Amniotic epithelial cell (primary cell): ENCODE measurements at places on chromosomes 2 and 18.
A peak's percentile ranks its signal among the peaks of the same experiment; 100 is the strongest.

- DNase-seq, result no peak
Measured at GRCh38 chr2:127575185-127575765, 39.8 kb downstream of the MYO7B start.

DNA sequence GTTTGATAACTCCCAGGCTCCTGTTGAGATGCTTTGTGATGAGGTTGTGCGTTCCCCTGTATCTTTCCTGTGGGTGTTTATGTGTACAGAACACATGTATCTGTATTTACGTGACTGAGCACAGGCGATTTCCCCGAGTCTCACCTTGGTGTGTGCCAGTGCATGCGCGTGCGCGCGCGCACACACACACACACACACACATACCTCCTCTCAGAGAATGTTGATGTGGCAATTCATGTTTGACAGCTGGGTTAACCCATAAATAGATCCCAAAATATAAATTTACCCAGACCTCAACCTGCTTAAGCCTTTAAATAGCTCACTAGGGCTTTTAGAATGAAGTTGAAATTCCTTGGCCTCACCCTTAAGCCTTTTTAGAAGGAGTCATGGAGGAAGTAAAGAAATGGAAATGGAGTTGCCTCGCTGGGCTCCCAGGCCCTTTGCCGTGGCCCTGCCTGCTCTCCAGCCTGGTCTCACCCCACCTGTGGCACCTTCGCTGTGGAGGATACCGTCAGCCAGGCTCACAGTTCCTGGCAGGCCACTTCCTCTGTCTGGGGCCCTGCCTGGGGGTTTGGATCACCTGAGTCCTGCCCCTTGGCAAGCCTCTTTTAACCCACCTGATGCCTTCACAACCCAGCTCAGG lies 20.3 kb downstream of the AGAP1 start:
- no peak for DNase-seq

DNA sequence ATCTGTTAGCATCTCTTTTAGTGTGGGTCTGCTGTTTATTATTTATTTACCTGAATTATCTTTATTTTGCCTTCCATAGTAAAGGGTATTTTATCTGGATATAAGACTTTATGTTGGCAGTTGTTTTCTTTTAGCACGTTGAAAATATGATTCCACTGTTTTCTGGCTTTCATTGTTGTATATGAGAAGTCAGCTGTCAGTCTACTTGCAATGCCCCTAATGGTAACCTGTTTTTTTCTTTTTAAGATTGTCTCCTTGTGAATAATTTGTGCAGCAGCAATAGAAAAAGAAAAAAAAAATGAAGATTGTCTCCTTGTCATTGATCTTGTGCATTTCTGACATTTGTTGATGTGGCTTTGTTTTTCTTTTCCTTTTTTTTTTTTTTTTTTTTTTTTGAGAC lies 27.2 kb downstream of the SNED1 start:
- DNase-seq, result no peak

DNA sequence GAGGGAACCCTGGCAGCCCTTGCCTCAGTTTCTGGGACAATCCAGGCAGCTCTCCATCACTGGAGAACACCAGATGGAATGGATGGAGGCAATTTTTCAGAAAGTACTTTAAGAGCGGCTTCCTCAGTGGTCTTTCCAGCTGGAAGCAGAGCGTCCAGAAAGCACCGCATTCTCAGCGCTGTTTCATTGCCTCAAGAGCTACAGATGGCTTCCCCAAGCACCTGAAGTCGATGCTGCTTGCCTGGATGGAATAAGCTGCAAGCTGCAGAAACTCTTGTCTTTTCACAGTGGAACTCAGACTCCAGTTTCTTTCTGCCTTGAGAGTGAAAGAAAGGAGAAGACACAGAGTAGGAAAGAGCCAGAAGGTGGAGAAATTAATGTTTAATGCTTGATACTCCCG lies 766.9 kb downstream of the TDRD15 start:
- no peak for DNase-seq

DNA sequence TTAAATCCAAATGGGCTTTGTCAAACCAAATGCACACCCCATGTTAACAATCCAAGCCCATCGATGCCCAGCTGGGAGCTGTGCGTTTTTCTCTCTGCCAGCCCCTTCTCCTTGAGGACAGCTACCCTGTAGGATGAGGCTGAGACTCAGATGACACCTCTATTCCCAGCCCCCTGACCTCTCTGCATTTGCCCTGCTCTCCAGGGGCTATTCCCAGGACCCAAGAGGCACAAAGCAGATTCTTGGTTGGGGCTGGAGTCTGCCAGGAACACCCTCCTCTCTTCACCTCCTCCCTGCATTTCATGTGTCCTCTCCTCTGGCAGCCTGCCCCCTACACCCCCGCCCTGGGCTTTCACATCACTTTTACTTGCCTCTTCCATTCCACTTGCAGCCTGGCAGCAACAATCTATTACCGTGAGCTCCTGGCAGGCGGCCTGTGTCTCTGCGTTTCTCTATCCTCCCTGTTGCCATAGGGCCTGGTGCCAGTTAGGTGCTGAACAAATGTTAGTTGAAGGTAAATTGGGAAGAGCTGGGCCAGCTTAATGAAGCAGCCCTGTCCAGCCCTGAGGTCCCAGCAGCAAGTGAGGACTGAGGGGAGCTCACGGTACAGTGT lies 51.8 kb downstream of the ADD2 start:
- DNase-seq, result no peak

GRCh38 chr18:3306391-3306790 lies 44.5 kb downstream of the MYL12B start:
- DNase-seq, result no peak

- peak; percentile 96 for DNase-seq
Measured at GRCh38 chr2:182359027-182359989, 67.5 kb downstream of the PDE1A start.

GRCh38 chr2:149994057-149994728 lies 406.6 kb upstream of the MMADHC start:
- peak; percentile 92 for DNase-seq

DNA sequence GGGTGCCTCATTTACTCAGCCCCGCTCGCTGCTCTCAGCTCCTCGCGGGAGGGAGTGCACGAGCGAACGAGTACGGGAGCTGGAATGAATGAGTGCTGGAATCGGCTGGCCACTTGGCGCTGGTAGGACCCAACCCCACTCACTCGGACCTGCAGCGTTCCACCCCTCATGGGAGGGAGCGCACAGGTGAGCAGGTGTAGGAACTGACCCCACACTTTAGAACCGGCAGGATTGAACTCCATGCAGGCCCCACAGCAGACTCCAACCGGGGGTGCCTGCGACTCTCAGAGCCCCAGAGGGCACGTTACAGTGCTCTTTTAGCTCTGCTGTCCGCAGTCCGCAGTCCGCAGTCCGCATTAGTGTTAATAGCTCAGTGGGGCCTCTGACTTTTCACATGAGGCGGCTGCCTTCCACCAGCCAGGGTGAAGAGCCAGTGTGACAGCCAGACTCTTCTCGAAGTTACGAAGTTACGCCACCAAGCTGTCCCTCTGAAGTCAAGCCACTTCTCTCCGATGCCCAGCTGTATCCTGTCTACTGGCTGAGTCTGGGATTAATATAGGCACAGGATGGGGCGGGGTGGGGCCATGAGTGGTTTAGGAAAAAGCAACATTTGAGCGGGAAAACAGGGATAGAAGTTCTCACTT lies 102.7 kb upstream of the ARHGAP15 start:
- no peak for DNase-seq

DNA sequence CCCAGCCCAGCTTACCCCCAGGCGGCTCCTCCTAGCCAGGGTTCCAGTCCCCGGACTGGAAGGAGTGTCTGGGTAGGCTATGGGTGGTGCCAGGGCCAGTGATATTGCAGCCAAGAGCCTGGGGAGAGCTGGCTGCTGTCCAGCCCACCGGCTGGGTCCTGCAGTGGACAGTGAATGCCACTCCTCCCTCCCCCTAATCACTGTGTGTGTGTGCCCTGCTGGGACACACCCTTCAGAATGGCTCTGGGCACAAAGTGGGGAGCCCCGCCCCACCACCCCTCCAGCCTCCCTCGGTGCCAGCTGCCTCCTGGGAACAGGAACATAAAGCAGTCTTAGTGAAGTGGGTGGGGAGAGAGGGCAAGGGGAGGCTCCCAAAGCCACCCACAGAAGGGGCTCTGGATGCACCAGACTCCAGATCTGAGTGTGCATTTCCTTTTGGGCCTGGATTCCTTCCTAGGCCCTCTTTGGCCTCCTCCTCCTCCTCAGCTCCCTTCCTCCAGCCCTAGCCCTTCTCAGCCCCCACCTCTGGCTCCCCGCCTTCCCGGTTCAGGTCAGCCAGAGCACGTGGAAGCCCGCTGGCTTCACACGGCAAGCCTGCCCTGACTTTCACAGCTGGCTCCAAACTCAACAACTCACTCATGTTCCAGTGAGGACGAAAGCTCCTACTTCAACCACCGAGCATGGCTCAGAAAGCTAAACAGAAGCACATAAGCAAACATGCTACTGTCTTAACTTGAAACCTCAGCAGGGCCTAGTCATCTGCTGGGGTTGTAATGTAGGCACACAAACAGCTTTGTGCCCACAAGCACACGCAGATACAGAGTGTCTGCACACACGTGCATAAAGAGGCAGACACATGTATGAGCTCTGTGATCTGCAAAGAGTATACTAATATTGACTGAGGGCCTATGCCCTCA lies 209.2 kb upstream of the SMAD2 start:
- no peak for DNase-seq

DNA sequence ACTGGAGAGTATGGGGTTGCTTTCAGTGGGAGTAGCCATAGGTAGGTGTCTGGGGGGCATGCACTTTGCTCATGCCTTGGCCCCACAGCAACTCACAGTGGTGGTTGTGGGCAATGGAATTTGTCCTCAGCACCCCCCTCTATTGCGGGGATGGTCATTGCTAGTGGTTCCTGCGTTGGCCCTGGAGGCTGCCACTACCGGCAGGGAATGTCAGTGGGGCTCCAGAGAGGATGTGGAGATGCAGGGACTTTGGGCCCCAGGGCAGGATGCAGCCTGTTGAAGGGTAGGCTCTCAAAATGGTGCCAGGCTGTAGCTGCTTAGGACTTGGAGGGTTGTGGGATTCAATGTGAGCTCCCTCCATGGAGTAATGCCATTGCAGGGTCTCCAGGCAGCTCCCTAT lies 125.0 kb downstream of the XRCC5 start:
- no peak for DNase-seq

DNA sequence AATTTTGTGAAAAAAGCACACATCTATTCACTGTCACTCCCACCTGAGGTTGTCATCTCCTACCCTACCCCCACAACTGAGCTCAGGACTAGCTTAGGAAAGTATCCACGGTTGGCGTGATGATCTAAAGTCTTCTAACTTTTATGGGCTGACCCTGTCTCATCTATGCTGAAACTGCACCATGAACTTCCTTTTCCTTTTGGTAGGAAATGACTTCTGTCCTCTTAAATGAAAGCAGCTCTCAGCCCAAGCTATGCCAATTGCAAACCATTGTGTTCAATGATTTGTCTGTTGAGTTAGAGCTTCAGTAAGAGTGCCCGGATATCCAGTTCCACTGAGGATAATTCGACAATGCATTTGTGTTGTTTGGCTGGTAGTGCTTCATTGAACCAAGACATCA lies 52.7 kb downstream of the ARHGAP25 start:
- DNase-seq, result no peak

DNA sequence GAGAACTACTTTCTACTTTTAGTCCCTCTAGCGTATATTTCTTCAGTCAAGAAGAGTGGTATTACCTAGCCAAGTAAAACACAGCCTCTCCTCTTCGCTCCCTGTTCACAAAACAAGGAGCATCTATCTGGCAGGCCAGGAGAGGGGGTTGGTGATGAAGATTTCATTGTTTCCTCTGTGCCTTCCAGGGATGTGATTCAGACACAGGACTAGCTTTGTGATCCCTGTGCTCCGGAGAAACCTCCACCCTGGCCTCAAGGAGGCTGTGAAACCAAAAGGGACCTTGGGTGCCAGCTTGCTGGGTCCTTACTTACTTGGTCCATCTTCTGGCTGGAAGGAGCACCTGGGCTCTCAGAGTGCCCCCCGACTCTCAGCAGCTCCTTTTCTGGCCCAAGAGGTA lies 5.7 kb downstream of the RHOB start:
- peak; percentile 84 for DNase-seq

GRCh38 chr2:233264667-233265066 lies 13.2 kb downstream of the ATG16L1 start:
- no peak for DNase-seq

- DNase-seq, result no peak
Measured at GRCh38 chr2:46855805-46856204, 59.8 kb downstream of the MCFD2 start.

DNA sequence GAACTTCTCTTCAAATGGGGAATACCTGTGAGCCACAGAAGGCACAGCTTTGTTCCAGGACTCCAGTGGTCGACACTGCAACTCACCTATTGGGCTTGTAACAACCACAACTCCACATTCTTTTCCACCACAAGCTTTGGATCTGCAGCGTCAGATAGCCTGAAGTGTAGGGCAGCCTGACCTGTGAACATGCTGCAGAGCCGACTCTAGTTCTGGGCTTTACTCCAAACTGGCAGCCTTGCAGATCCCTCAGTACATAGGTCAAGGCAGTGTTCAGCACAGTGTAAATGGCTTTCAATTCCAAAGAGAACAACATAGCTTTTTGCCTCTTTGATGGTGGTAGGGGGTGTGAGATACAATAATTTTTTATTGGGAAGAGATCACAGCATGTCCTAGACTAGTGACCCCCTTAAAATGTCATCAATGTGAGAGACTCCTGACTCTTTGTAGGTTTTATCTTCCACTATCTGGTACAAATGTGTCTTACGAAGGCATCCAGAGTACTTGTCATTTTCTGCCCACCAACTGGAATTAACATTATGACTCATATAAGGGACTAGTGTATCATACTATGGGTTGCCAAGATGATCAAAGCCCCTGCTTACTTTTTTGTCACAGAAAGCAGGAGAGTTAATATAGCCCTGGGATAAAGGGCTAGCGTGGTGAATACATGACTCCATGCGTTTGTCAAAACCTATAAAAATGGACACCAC lies 149.8 kb downstream of the COPS8 start:
- peak; percentile 93 for DNase-seq

DNA sequence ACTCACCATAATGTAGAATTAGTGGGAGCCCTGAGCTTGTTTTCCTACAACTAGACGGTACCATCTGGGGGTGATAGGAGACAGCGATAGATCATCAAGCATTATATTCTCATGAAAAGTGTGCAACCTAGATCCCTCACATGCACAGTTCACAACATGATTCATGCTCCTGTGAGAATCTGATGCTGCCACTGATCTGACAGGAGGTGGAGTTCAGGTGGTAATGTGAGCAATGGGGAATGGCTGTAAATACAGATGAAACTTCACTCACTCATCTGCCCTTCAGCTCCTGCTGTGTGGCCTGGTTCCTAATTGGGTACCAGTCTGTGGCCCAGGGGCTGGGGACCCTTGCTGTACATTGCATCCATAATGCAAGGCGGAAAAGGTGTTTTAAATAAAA lies 60.7 kb downstream of the USP34 start:
- DNase-seq, result peak; percentile 27

- DNase-seq, result peak; percentile 91
Measured at GRCh38 chr18:54149078-54149697, 75.3 kb downstream of the MBD2 start.

- DNase-seq, result peak; percentile 50
Measured at GRCh38 chr2:80105015-80105640, 199.4 kb downstream of the LRRTM1 start.

- no peak for DNase-seq
Measured at GRCh38 chr2:131801210-131801744, 273.6 kb downstream of the CCDC74A start.
